ENCODE measurements at places on chromosomes 5 and 9.
A peak's percentile ranks its signal among the peaks of the same experiment; 100 is the strongest.

DNA sequence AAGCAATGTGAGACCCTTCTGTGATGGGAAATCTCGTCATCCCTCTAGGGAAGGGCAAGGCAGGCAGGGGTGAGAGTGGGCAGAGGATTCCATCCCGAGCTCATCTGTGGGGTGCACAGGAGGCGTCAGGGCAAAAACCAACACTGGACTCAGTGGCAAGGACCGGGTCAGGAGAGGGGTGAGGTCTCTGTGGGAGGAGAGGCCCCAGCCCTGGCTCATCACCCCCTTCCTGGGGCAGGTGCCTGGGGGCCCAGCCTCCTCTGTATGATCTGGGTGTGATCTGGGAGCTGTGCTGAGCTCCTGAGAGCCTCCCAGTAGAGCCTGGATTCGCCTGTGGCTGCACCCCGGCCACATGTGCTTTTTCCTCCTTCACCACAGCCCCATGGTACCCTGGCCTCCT is 597 bp downstream of the SPATA31E1 start:
- no peak for DNase-seq

GRCh38 chr9:22855980-22856379 is 409.4 kb downstream of the DMRTA1 start:
- DNase-seq, result no peak

DNA sequence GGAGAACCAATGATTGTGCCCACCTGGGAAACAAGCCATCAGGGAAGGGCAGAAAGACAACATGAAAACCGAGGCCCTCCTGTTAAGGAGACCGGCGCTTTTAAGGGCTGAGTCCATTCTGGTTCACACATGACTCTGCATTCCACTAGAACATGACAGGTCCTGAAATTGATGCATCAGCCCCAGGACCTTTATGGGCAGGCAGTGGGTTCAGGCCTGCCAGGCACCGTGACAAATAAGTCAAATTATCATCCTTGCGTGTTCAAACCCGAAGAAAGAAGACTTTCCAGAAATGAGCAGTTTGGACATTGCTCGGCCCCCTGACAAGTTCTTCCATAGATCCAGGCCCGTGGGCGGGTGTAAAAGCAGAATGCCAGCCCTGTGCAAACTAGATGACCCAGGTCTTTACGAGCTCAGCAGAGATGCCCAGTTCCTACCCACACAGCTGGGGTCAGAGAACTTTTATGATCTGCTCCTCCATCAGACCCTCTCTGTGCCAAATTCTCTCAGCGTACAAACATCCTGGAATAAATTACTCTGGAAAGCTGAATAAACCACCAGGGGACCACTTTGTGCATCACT is 295.5 kb upstream of the WWC1 start:
- DNase-seq, result no peak

GRCh38 chr5:107565791-107566767 is 104.7 kb downstream of the EFNA5 start:
- no peak for DNase-seq

DNA sequence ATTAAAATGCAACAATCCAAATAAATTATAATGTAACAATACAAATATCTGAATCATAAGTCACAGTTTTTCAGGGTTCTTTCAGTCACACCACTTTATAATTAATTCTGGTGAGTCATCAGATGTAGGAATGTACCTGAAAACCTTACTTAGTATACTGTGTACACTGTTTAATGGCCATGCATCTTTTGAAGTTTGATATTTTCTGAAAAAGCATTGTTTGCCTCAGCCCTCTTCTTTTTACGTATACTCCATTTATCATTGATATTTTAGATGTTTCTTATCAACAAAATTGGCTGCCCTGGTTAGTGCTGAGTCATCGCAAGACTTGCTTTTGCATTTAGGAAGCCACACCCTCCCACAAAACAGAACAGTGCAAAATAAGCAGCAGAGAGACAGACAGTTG is 218.6 kb downstream of the PJA2 start:
- peak; percentile 26 for DNase-seq

GRCh38 chr9:13083366-13083765 is 196.1 kb downstream of the MPDZ start:
- peak; percentile 22 for DNase-seq

DNA sequence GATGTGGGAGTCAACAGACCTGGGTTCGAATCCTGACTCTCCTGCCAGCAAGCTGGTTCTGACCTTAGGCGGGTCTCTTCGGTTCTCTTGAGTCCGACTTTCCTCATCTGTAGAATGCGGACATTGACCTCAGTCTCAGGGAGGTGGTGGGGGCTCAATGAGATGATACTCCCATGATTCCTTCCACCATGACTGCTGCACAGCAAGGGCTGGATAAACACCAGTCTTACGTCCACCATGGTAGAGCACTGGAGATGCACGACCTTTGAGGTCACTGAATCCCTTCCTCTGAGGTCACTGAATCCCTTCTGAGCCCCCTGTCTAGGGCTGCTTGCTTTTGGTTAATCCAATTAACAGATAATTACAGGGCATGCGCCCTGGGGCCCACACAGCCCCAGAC is 12.5 kb upstream of the SMIM23 start:
- DNase-seq, result no peak

GRCh38 chr5:179153341-179153901 is 93.2 kb downstream of the ZNF354C start:
- DNase-seq, result no peak

- no peak for DNase-seq
Measured at GRCh38 chr5:135999406-136000139, 29.2 kb upstream of the TGFBI start.

- no peak for DNase-seq
Measured at GRCh38 chr9:134981829-134982228, 64.1 kb upstream of the FCN1 start.

DNA sequence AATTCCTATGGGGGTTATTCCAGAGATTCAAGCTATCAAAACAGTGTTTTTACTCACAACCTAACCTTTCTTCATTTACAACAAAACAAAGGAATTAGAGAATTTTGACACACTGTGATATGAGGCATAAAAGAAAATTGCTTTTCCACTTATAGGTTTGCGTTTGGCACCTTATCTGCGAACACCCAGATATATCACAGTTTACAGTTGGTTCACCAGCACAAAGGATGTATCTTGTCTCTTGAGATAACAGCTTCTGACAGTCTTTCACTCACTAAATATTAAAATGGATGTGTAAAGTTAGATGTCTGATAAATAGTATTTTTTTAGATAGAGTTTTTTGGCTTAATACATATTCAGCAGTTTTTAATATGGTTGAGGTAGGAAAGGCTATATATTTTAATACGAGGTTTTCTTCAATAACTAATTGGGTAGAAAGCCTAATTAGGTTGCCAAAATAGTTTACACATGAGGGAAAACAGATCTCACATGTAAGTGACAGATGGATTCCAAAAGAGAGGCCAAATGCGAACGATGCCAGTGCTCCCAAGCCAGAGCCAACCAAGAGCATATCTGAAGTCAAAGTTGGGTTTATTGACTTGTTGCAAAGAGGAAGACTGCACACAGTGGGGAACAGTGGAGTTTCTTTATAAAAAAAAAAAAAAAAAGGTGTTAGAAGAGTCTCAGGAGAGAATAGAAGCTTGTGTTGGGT is 1495.2 kb downstream of the MAT2B start:
- DNase-seq, result no peak

DNA sequence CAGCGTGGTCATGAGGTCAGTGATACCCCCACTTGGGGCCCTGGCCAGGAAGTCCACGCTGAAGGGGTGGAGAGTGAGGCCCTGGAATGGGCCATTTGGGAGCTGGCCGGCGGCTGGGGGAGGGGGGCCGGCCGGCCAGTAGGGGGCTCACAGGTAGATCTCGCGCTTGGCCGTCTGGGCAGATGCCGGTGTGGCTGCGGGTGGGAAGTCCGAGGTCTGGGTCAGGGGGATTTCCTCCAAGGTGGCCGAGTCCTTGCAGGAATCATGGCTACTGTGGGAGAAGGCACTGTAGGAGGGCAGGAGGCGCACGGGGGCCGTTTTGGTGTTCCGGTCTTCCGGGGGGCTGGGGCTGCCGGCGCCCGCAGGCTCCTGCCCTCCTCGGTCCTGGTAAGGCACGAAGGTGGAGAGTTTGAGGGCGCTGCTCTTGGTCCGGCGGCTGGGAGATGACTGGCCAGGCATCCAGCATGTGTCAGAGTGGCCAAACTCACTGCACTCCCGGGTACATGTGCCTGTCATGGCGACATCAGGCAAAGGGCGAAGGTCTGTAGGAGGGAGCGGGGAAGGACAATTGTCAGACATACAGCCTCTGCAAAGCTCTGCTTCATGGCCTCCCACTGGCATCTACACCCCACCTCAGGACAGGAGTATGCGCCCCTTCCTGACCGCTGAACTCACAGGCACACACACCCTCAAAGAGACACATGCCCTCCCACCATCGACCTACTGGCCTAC is 24.1 kb downstream of the PCDH1 start:
- no peak for DNase-seq

- no peak for DNase-seq
Measured at GRCh38 chr9:134882204-134882785, 1.7 kb downstream of the FCN2 start.

- no peak for DNase-seq
Measured at GRCh38 chr9:35652829-35653209, 2.1 kb upstream of the SIT1 start.

DNA sequence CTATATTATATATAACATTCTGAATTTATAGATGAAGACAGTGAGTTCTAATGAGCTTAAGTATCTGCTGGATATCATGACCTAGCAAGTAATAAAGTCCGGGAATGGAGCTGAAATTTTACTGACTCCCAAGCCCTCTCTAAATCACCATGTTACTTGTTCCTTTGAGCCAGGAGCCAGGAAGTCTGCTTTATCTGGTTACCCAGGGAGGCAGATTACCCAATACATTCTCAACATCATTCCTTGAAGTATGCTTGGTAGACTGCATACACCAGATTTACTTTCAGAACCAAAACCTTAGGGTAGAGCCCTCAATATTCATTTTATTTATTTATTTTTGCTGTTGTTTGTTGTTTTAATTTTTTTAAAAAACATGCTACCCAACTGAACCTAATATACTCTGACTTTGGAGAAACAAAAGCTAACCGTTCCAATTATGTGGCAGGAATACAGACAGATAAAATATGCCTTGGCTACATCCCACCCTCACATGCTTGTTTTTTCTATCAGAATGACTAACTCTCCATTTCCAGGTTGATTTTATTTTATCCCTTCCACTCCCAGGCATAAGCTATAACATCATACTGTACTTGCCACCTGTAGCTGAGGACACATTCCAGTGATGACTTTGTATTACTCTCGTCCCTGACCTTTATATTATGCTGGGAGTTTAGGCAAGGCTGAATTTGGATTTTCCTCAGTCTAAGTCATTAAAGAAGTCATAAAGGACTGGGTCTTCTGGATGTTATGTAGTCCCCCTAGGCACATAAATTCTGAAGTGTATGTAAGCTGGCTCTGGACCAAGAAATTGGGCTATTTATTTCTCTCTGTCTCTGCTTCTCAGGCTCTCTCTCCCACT is 82.0 kb downstream of the YIPF5 start:
- no peak for DNase-seq

GRCh38 chr5:72387985-72388384 is 67.8 kb downstream of the PTCD2 start:
- peak; percentile 24 for DNase-seq

DNA sequence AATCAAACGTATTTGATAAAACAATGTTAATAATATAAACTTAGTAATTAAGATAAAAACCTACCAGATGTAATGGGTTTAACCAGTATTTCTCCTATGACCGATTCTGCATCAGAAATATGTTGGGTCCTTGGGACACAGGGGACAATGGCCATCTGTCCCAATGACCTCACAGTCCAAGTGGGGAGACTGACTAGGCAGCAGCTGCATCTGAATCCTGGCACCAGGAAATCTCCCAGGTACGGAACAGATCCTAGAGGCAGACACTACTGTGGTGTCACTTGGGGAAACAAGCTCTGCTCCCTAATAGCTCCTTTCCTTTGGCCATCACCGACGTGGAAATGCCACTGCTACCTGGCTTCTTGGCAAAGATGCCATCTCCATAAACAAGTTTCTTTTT is 81.8 kb upstream of the SARDH start:
- DNase-seq, result no peak

GRCh38 chr5:123220621-123221146 is 131.6 kb downstream of the PRDM6 start:
- DNase-seq, result no peak

GRCh38 chr5:168156170-168156569 is 135.3 kb upstream of the WWC1 start:
- no peak for DNase-seq

DNA sequence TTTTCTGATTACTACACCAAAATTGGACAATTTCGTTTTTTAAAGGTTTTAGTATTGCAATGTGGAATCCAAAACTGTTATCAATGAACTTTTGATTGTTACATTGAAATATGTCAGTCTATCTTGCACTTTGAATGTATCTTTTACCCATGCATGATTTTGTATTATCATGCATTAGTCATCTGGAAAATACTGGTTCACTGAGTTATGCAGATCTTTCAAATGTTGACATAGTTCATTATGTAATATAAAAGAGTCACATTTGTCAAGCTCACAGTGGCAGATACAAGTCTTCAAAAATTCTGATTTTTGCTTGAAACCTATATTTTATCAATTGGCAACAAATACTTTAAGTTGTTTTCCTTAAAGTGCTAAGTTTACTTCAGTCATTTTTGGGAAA is 85.2 kb downstream of the NR3C1 start:
- DNase-seq, result no peak

DNA sequence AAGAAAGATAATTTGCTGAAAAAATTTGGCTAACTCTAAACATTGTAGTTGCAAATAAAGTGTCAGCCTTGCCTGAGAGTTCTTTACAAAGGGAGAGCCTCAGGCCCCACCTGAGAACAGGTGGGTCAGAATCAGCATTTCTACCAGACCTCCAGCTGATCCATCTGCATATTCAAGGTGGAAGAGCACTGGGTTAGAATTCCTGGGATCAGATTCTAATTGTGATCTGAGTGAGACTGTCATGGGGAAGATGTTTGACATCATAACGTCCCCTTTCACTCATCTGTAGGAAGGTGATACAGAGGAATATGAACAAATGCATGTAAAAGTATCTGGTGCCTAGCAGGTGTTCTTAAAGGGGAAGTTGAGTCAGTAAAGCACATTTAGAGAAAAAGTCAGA is 54.6 kb downstream of the FBXL7 start:
- no peak for DNase-seq

- no peak for DNase-seq
Measured at GRCh38 chr5:137624786-137625349, 111.0 kb downstream of the KLHL3 start.

GRCh38 chr9:136624184-136624951 is 38.3 kb upstream of the EGFL7 start:
- DNase-seq, result no peak

GRCh38 chr5:139961435-139962157 is 81.5 kb downstream of the NRG2 start:
- DNase-seq, result no peak

Data from lung (tissue), 17 donors.